ENCODE measurements at places on chromosomes 2 and 18.

DNA sequence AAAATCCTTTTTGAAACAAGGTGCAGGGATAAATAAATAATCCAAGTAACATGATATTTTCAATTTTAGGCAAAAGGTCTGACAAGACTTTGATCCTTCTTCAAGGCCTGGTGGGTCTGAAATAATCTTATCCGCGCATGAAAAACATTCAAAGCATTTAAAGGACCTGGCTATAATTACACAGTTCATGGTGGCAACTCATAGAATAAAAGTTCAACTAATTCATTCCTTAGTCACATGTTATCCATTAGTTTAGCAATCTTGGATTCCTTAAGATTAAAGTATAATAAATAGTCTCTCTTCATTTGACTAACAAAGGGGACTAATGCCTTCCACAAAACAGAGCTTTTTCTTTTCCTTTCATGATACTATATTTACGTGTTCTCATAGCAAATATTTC lies 21.0 kb upstream of the SLC38A11 start:
- DNase-seq = no peak
- H3K27ac ChIP-seq = no peak overlapping the region
- no peaks in the 10 kb centered on the region for H3K36me3 ChIP-seq
- peaks cover 19% of the 10 kb centered on the region for H3K4me1 ChIP-seq
- no peak overlapping the region for H3K4me3 ChIP-seq

DNA sequence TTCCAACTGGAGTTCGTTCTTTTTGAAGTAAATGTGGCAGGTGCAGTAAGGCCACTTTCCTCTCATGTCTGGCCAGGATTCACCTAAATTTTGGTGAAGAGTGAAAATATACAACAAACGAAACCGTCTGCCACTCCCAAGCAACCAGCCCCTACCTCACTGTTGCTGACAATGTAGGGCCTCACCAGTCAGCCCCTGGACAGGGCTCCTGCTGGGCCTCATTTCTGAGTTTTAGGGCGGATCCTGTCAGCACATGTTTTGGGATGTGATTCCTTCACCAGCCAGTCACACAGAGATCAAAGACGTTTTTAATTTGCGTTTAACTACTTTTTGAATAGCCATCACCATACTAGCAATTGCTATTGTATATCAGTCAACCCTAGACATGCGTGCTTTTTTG lies 185.0 kb downstream of the WDR7 start:
- no peaks in the 10 kb centered on the region for H3K36me3 ChIP-seq
- no peak overlapping the region for H3K4me3 ChIP-seq
- no peaks in the 10 kb centered on the region for H3K4me1 ChIP-seq

- H3K4me1 ChIP-seq = peaks cover 10% of the 10 kb centered on the region
- H3K27ac ChIP-seq = no peak overlapping the region
- H3K36me3 ChIP-seq = peaks cover 40% of the 10 kb centered on the region
- H3K4me3 ChIP-seq = no peak overlapping the region
- no peak for DNase-seq
Observed at GRCh38 chr2:168138901-168139300, 108.5 kb downstream of the STK39 start.

DNA sequence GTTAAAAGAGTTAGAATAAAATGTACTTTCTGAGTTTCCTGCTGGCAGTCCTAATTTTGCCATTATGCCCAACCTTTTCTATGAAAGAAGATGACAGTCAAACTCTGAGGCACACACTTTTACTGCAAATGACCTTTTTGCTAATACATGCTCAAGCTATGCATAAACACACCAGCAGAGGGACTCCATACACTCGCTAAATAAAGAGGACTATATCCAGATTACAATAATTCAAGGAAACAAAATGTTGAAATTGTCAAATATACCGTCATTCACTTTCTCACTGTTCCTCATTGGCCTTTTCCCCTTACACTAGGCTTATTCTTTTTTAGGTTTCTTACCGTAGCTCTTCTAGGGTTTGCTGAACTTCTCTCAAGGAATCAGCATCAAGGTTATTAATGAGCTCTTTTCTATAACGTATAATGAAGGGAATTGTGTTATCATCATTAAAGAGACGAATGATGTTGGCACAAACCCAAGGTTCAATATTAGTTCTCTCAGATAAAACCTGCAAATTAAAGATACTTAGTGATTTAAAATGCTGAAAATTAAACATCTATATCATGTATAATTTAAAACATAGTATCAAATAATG lies 25.7 kb downstream of the SRBD1 start:
- H3K27me3 ChIP-seq = no peaks in the 10 kb centered on the region
- H3K27ac ChIP-seq = no peak overlapping the region
- no peak overlapping the region for H3K4me3 ChIP-seq
- no peaks in the 10 kb centered on the region for H3K4me1 ChIP-seq
- peaks cover 27% of the 10 kb centered on the region for H3K36me3 ChIP-seq

- H3K27ac ChIP-seq = no peak overlapping the region
Observed at GRCh38 chr2:62460175-62460574, 45.8 kb downstream of the TMEM17 start.

DNA sequence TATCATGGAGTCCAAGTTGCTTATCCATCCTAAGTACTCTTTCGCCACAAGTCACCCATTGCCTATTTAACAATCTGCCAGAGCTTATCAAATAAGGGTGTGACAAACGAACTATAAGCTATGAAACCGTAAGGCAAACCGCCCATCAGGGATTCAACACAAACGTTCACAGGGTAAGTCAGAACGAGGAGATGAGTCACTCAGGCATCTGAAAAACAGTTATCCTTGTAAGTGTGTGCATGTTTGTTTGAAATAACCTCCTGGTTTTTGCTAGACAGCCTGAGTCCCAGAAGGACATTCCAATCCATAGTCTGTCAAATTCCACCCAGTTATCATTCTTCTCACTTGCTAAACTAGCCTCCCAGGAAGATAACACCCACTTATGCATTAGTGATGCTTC lies 299.1 kb downstream of the PAX3 start:
- DNase-seq = no peak
- no peak overlapping the region for H3K27ac ChIP-seq
- H3K36me3 ChIP-seq = no peaks in the 10 kb centered on the region

GRCh38 chr2:124026503-124026902 lies 1.4 kb downstream of the CNTNAP5 start:
- no peaks in the 10 kb centered on the region for H3K4me1 ChIP-seq
- no peak overlapping the region for H3K27ac ChIP-seq
- no peaks in the 10 kb centered on the region for H3K36me3 ChIP-seq
- H3K27me3 ChIP-seq = peaks cover 39% of the 10 kb centered on the region

DNA sequence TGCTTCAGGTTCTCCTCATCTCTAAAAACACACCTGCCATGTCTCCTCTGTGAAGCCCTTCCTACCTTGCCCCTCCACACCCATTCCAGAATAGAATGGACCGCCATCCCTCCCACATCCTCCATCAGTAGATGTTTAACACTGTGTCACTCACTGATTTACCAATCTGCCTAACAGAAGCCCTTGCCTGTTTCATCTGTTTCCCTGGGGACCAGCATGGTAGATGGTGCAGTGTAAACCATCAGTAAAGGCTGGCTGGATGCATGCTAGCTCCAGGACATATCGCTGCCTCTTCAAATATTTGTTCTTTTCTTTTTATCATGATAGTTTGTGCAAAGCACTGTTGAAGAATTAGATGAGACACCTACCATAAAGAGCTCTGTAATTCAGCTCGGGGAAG lies 271.4 kb downstream of the PIEZO2 start:
- no peaks in the 10 kb centered on the region for H3K27me3 ChIP-seq
- H3K36me3 ChIP-seq = no peaks in the 10 kb centered on the region
- no peaks in the 10 kb centered on the region for H3K4me1 ChIP-seq
- no peak overlapping the region for H3K27ac ChIP-seq
- no peak for DNase-seq

- no peak for DNase-seq
- no peaks in the 10 kb centered on the region for H3K4me1 ChIP-seq
- no peak overlapping the region for H3K4me3 ChIP-seq
- H3K27me3 ChIP-seq = no peaks in the 10 kb centered on the region
- H3K36me3 ChIP-seq = no peaks in the 10 kb centered on the region
Observed at GRCh38 chr2:43360137-43360536, 133.7 kb upstream of the ZFP36L2 start.

DNA sequence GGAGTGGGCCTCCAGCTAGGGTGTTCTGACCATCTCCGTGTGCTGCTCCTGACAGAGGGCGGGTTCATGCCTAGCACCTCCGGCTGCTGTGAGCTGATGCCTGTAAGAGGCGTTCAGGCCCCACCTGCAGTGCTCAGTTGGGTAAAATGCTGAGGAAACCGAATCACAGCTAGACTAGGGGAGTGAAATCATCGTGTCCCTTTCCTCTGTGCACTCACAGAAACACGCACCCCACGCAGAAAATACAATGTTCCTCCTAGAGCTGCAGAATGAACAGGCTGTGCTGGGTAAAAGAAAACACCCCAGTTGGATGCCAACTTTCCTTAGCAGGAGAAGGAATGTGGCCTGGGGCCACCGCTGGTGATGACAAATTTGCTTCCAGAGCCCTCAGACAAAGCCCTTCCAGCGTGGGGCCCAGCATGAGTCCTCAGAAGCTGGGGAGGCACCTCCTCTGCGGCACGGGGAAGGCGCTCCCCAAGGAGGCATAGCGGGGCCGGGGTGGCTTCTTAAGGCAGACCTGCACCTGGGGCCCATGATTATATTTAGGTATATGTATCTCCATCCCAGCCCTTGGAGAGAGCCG lies 16.3 kb upstream of the ARHGEF4 start:
- H3K4me3 ChIP-seq = no peak overlapping the region
- no peaks in the 10 kb centered on the region for H3K36me3 ChIP-seq
- H3K27me3 ChIP-seq = no peaks in the 10 kb centered on the region
- no peak overlapping the region for H3K27ac ChIP-seq
- peaks cover 17% of the 10 kb centered on the region for H3K4me1 ChIP-seq

- no peak overlapping the region for H3K27ac ChIP-seq
- no peak overlapping the region for H3K4me3 ChIP-seq
- DNase-seq = no peak
- no peaks in the 10 kb centered on the region for H3K4me1 ChIP-seq
- H3K36me3 ChIP-seq = no peaks in the 10 kb centered on the region
- peaks cover 7% of the 10 kb centered on the region for H3K27me3 ChIP-seq
Observed at GRCh38 chr2:41410011-41410410, 637.8 kb upstream of the PKDCC start.

- H3K4me1 ChIP-seq = peaks cover 10% of the 10 kb centered on the region
- DNase-seq = no peak
- no peak overlapping the region for H3K4me3 ChIP-seq
- H3K27me3 ChIP-seq = no peaks in the 10 kb centered on the region
Observed at GRCh38 chr2:64861452-64862397, 127.5 kb upstream of the SLC1A4 start.

DNA sequence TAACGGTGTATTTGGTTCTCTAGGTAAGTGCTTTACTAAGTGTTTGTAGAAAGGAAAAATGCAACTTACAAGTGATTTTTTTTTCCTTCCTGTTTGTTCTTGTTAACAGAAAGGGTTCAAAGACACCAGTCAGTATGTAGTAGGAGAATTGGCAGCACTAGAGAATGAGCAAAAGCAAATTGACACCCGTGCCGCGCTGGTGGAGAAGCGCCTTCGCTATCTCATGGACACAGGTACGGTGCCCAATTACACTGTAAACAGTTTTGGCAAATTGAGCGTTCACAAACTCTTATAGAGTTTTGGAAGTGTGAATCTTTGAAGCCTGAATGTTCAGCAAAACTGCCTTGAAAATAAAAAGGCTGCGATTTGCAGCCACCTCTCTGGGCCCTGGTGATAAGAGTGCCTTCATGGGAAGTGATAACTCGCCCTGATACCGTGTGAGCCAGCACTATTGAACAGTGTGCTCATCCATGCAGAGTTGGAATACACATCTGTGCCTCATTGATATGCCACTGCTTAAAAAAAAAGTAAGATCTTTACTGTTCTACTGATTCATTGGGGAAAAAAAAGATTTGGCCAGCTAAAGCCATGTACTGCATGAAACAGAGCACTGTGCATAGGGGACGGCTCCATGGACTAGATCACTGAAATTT lies 54.0 kb upstream of the OTX1 start:
- no peak overlapping the region for H3K4me3 ChIP-seq
- no peak for DNase-seq
- H3K27me3 ChIP-seq = no peaks in the 10 kb centered on the region
- H3K27ac ChIP-seq = no peak overlapping the region

DNA sequence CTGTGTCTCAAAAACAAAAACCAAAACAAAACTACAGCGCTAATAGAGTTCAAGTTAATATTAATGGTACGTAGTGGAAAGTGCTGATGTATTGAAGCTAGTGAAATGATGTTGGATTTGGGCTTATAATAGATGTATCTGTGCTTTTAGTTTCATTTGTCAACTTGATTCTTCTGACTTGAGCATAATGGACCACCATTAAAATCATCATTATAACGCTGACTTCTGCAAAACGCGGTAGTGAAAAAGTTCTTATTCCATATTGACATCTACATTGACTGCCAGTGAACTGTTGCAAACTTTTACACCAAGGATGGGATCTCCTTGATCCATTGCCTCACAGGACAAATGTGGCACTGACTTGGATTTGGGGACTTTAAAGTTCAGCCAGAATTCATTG lies 85.0 kb downstream of the LPIN1 start:
- no peak overlapping the region for H3K4me3 ChIP-seq
- DNase-seq = no peak
- peaks cover 6% of the 10 kb centered on the region for H3K36me3 ChIP-seq
- H3K27ac ChIP-seq = peak overlapping the region; percentile 96
- H3K27me3 ChIP-seq = no peaks in the 10 kb centered on the region

DNA sequence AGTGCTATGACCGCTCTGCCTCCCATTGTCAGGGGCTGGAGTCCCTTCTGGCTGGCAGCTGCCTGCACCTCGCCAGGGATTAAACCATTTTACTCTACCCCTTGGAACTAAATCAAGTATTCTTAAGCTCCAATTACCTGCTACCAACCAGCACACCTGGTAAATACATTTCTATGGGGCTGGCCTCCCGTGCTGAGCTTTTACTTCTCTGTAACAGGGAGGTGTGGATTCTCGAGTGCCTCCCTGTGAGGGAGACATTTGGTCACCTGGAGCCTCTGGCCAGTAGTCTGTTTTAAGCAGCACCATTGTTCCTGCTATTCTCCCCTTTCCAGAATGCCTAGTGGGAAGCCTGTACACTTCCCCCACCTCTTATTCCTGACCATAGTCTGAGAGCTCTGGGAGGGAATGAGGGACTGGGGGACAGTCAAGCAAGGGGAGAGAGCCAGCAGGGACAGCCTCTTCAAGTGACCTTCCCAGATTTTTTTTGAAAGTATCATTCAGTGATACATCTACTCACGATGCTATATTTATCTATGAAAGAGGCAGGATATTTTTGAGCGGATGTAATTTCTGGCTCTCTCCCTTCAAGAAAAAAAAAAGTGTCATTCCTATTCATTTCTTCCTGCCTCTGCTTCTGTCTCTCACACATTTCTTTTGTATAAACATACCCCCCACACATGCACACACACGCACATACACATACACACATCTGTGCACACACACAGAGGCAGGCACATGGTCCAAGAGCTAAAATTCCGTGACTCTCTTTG lies 112.8 kb downstream of the CAPN13 start:
- no peak overlapping the region for H3K27ac ChIP-seq
- H3K27me3 ChIP-seq = no peaks in the 10 kb centered on the region
- H3K36me3 ChIP-seq = no peaks in the 10 kb centered on the region
- H3K4me1 ChIP-seq = no peaks in the 10 kb centered on the region
- no peak overlapping the region for H3K4me3 ChIP-seq
- no peak for DNase-seq

Measured in RWPE2 (cell line).